ENCODE measurements at places on chromosomes 2 and 18.

DNA sequence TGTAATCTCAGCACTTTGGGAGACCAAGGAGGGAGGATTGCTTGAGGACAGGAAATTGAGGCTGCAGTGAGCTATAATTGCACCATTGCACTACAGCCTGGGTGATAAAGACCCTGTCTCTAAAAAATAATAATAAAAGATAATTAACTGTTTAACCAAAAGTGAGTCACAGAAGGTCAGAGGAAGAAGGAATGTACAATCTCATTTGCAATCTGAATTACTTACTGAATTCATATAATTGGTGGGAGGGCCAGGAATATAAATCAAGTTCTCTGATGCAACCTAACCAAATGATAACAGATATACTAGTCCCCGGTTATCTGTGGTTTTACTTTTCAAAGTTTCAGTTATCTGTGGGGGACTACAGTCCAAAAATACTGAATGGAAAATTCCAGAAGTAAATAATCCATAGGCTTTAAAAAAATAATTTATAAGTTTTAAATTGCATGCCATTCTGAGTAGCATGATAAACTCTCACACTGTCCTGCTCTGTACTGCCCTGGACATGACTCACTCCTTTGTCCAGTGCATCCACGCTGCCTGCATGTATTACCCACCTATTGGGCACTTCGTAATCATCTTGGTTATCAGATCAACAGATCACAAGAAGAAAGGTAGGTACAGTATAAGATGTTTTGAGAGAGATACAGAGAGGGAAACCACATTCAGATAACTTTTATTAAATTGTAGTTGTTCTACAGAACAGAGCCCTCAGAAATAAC lies 12.8 kb upstream of the MATN3 start:
- DNase-seq: no peak

DNA sequence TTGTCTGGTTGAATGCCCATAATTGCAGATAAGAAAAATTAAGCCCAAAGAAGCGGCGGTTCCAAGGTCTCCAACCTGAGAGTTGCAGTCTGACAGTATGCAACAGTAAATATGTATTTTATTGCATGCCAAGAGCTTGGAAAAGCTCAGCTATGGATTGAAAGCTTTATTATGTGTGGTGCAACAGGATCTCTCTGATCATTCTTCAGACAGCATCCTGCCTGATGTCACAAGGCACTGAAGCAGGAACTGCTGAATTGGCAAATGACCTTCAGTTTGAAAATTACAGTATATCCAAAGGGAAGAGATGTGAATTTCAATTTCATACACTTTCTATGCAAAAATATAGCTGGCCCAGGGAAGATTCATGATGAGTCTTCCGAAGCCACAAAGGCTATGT lies 42.5 kb downstream of the DOCK10 start:
- no peak for DNase-seq

DNA sequence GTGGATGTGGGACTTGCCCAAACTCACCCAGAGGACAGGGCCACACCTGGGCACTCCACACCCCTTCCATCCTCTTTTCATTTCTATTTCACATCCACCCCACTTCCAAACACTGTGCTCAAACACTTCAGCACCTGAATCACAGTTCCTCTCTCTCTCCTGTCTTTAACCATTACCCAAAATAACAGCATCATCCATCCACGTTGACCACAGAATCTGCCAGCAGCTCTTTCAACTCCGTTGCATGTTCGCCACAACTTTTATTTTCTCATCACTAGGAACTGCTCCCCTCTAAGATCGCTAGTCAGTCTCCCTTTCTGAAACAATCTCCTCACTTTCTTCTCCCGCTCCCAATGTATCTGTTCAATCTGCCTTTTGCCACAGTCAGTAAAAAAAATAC lies 121.6 kb upstream of the HNRNPA3 start:
- DNase-seq: no peak

DNA sequence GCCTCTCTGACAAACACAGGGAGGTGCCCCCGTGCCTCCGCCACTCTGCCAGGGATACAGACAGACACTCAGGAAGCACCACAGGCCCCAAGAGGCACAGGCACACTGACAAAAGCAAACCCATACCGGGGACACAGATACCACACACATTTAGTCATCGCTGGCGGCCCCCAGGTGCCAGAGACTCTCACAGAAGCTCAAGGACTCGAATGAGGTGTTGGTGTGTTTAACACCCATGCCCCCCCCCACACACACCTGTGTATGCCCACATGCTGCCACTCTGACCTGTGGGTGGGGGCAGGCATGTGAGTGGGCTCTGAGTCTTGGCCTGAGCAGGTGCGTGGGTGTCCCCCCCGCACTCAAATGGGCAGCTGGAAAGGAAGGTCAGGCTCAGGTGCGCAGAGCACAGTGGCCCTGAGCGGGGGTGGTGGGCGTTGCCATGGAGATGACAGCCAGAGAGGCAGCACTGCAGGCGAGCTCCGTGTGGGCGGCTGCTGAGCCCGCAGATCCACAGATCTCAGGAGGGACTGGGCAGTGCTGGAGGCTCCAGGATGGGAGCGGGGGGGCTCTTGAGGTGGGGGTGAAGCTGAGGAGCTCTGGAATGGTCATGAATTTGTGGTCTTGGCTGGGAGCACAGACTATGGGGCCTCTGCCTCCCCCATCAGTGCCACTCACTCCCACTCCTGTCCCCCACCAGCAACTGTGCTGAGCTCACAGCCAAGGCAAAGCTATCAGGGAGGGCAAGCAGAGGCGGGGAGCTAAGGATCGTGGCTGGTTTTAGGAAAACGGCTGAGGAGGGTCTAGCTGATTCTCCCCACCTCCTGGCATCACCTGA lies 73.9 kb upstream of the TAF1B start:
- DNase-seq: no peak

DNA sequence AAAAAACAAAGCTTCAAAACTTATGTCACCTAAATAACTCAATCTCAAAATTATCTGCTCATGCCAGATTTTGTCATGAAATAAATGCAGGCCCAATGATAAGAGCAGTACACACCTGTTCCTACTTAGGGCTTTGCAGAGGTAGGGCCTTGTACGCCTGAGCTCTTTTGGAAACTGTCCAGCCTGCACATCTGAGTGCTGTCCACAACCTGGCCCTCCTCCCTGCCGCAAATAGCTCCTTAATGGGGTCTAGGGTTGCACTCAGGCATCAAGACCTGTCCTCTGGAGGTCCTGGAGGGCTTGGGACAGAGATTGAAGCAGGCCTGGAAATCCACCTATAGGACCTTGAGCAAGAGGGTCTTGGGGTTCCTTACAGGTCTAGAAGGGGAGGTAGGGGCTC lies 115.4 kb upstream of the CCDC195 start:
- no peak for DNase-seq

DNA sequence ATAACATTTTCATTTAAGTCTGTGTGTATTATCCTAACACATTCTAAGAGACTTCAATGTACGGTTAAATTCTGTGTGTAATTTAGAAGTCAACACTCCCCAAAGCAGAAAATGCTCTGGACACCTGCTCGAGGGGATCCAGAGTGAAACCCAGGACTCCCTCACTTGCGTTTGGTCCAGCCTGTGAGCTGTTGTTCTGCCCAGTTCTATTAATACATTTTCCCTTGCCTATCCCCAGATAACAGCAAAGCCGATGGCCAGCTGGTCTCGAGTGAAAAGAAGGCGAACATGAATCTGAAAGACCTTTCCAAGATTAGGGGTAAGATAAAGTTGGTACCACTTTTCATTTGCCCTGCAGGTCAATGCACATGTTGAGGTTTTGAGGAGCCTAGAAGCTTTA lies 31.0 kb upstream of the SP100 start:
- DNase-seq: no peak

- no peak for DNase-seq
Measured at GRCh38 chr2:210768329-210768910, 212.0 kb downstream of the CPS1 start.

GRCh38 chr18:12929477-12930083 lies 18.2 kb upstream of the SEH1L start:
- DNase-seq: no peak

- DNase-seq: peak; percentile 73
Measured at GRCh38 chr2:144320491-144320890, 199.4 kb downstream of the ZEB2 start.

- no peak for DNase-seq
Measured at GRCh38 chr2:204900910-204901309, 355.6 kb downstream of the PARD3B start.

- no peak for DNase-seq
Measured at GRCh38 chr2:96485350-96485749, 19.8 kb downstream of the NEURL3 start.

- no peak for DNase-seq
Measured at GRCh38 chr2:19435815-19436214, 77.4 kb upstream of the OSR1 start.

- no peak for DNase-seq
Measured at GRCh38 chr2:229279516-229279915, 8.4 kb upstream of the PID1 start.

GRCh38 chr2:231323316-231323715 lies 72.2 kb upstream of the B3GNT7 start:
- no peak for DNase-seq

DNA sequence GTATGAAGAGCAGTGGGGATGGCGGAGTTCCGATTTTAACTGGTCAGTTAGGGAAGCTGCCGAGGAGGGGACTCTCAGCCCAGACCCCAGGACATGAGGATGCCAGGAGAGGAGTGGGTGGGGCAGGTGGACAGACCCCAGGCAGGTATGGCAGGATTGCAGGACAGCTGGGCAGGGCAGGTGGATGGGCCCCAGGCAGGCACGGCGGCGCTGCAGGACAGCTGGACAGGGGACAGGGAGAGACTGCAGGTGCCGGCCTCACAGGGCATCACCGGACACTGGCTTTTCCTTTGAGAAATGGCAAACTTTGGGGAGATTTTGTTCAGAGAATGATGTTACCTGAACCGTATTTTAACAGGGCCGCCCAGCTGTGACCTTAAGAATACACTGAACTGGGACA lies 127.7 kb downstream of the SNTG2 start:
- DNase-seq: no peak

GRCh38 chr2:100818606-100819369 lies 1.2 kb upstream of the NPAS2 start:
- peak; percentile 33 for DNase-seq

DNA sequence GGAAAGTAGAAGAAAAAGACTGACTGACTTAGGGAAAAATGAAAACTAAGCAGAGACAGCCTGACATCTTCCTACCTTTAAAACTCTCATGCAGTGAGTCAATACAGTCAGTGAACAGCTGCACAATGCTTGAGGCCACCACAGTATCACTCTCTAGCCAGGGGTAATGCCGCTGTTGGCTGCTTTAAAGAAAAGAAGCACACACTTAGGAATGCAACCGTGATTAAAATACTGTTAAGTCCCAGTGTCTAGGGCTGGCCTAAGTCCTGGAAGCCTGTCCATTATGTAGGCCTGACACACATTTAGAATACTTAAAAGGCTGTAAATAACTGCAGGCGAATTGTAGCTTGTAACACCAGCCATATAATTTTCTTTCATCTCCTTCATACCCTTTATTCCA lies 50.7 kb downstream of the SIGLEC15 start:
- no peak for DNase-seq

DNA sequence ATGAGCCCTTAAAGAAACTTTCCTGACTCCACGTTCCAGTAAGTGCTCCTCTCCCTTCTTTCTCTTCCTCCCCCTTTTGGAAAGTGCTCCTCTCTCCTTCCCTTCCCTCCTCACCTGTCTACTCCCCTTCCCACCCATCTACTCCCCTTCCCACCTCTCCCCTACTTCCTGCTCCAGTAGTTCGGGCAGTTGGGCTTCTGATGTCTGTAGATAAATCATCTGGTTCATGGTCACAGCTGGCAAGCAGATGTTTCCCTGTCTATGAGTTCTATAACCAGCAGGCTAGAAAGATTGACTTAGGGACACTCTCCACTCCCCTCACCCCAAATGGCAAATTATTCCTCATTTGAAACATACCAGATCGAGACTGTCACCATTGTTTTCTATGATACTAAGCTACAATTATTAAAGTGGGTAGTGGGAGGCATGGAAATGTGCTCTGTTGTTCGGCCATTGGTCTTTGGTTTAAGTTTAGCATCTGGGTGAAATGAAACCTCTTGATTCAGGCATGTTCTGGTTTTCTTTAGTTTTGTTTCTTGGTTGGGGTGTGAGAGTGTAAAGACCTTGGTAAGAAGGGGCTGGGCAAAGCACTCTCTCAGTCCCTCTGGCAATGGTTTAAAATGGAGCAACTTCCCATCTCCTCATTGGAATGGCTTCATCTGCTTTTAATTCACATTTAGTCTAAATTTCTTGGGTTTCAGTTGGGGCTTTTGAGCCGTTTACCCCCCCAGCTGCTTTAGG lies 413.2 kb upstream of the SPRED2 start:
- no peak for DNase-seq

- no peak for DNase-seq
Measured at GRCh38 chr2:109124982-109125592, 3.9 kb upstream of the SH3RF3 start.

- no peak for DNase-seq
Measured at GRCh38 chr2:66901344-66901743, 466.4 kb downstream of the MEIS1 start.

DNA sequence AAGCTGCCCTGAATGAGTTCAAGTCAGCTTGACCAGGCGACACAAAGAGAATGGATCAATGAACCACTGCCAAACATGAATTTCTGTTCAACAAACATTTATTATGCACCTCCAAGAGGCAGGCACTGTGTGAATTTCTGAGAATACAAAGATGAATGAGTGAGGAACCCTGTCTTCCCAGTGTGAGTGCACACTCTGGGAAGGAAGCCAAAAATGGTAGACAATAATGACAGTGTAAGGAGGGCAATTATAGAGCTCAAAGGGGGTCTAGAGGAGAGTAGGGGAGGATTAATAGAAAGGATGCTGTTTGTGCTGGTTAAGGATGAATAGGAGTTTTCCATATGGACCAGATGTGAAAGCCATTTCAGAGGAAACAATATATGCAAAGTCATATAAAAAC lies 213.4 kb downstream of the DCC start:
- DNase-seq: no peak

DNA sequence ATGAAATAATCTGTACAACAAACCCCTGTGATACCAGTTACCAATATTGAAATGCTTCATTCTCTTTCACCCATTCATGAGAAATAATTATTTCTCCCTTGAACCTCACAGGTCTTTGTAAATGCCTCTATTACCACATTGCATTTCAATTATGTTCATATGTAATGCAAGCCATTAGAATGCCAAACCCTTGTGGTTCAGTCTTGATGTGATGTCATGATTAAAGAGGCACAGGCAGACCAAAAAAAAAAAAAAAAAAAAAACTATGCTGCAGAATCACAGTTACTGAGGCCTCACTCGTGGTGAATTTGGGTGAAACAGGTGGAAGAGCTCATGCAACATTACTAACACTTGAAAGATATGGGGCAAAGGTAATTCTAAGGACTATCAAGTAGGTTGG lies 9.4 kb upstream of the EPG5 start:
- DNase-seq: no peak

GRCh38 chr18:59228351-59228750 lies 8.4 kb downstream of the GRP start:
- no peak for DNase-seq

GRCh38 chr2:70833246-70833645 lies 2.4 kb downstream of the CD207 start:
- DNase-seq: no peak

GRCh38 chr2:50863218-50863617 lies 168.7 kb downstream of the NRXN1 start:
- DNase-seq: no peak
